ENCODE measurements at places on chromosomes 11 and 22.
A peak's percentile ranks its signal among the peaks of the same experiment; 100 is the strongest.

GRCh38 chr11:81655351-81655750 is 1078.3 kb downstream of the FAM181B start:
- DNase-seq: no peak

- no peak for DNase-seq
Observed at GRCh38 chr11:71500601-71501021, 26.5 kb upstream of the KRTAP5-7 start.

DNA sequence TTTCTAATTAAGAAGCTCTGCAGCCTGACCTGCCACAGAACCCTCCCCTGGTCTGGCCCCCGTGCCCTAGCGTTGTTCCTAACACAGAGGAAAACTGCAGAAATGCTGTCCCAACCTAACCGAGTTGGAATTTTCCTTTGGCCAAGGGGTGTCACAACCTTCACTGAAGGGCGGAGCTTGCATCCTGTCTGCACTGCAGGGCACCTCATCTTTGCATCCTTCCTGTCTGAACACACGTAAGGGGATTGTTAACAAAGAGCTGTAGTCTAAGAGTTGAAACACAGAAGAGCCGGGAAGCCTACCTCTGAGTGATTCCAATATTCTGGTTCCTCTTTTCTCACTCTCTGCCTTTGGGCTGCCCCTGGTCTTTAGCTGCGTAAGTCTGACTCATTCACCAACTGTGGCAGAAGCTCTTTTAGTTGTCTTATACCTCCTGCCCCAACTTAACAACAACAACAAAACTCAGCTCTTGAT is 1.6 kb downstream of the DIXDC1 start:
- DNase-seq: peak; percentile 57

DNA sequence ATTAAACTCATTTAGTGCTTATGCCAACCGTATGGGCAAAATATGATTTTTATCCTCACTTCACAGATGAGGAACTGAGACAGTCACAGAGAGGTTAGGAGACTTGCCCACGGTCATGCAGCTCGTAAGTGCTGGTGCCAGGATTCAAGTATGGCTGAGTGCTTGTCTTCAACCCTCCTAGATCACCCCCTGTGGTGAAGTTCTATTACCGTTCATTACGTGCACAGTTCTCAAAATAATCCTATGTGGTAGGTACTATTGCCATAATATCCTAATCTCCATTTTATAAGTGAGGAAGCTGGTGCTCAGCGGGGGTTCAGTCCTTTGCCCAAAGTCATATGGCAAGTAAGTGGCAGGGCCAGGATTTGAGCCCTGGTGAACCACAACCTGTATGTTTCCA is 1.5 kb downstream of the MIEF1 start:
- DNase-seq: no peak

DNA sequence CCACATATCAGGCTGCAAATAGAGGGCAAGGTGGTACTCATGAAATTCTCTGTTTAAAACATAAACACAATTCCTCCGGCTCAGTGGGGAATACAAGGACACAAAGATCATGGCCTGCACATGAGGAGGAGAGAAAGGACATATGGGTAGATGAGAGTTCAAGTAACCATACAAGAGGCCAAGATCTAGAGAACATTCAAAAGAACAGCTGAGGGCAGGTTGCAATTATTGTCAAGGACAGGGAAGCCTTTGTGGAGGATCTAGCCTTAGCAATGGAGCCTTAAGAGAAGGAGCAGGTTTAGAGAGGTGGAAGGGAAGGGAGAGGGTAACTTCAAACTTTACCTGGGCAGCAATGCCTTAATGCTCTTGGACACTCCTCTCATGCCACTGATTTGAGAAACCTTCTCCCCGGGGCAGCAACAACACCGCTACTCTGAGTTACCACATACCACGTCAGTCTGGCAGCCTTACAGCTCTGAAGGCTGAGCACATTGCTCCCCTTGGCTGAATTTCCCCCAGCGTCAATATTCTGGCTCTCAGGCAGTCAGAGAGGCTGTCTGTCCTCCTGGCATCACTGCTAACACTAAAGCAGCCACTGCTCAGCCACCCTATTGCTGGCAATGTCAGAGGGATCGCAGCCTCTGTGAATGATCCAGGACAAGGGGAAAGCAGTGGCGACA is 55.5 kb downstream of the CLPB start:
- DNase-seq: no peak

- DNase-seq: no peak
Observed at GRCh38 chr11:131375915-131376314, 5.5 kb downstream of the NTM start.

GRCh38 chr11:112637876-112638275 is 323.3 kb upstream of the NCAM1 start:
- no peak for DNase-seq
